ENCODE measurements at places on chromosomes 12 and 14.

DNA sequence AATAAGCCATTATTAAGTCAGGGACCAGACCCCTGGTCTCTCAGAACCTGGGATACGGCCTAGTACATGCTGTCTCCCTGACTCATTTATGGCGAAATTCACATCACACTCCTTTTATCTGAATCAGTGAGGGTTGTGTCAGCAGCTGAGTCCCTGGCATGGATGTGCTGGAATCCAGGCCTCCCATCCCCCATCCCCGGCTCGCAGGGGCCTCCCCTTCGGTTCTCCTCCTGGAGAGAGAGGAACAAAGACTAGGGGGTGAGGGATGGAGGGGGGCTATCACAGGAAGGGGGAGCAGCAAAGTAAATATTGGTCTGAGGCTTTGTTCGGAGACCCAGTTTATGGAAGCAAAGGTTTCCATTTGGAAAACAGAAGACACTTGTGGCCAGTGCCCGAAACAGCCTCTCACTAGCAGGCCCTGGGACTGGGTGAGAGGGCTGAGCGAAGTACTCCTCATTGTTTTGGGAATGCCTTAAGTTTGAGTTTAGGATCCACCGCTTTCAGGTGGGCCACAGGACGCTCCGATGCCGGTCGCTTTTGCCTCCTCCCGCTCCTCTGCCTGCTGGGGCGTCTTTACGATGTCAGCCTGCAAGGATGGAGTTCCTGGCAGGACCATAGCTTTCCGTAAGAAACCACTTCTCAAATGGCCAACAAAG, 145.0 kb downstream of the PRKCH start:
- DNase-seq = no peak

DNA sequence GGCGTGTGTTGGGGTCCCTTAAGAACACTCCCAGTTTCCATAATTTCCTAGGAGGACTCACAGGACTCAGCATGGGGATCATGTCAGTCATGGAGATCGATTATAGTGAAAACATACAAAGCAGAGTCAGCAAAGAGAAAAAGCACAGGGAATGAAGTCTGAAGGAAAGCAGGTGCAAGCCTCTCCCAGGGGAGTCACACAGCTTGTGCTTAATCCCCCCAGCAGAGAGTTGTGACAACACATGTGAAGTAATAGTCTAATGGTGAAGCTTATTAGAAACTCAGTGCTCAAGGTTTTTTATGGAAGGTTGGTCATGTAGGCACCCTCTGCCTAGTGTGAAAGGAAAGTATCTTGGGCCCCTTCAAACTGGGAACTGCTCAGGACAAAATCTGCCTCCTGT, 149.0 kb upstream of the SEL1L start:
- DNase-seq = no peak

GRCh38 chr12:2326470-2326869, 273.7 kb downstream of the CACNA1C start:
- DNase-seq = no peak

DNA sequence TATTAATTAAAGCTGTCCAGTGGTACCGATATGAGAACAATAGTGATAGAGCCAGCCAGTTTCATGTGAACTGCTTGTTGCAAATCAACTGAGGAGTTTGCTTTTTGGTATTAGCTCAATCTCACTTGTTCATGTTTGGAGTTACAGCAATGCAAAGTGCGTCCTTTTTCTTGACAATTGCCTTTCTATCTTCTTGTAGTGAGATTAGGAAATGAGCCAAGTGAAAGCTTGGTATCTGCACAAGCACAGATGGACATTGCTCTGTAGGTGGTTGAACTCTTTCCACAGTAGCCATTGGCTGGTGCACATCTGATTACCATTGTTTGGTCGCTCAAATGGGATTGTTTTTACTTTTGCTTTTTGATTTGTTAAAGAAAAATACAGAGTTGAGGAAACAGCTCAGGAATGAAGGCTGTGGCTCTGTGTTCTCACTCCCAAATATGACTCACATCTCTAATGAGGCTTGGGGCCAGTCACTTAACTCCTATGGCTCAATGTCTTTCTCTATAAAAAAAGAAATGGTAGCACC, 241.4 kb downstream of the BMP4 start:
- no peak for DNase-seq

- DNase-seq = no peak
Observed at GRCh38 chr14:37168721-37169120, 3.7 kb downstream of the SLC25A21 start.

DNA sequence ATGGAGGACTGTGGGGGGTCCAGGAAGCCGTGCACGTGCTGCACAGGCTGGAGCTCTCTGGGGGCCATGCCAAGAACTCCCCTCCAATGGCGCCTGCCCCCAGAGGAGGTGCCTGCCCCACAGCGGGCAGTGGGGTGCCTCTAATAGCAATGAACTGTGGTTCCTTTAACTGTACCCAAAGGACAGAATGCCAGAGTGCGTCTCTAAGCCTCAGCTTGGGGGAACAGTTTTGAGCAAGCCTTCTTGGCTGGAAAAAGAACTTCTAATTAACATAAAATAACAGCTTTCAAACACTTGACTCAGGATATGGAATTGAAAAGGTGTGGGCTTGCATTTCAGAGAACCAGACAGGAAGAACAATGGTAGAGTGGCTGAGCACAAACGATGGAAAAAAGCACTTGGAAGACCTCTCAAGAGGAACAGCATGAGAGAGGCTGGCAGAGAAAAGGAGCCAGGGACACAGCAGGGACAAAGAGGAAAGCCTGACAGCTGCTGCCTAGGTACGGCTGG, 195.6 kb downstream of the TTC7B start:
- peak; percentile 79 for DNase-seq

DNA sequence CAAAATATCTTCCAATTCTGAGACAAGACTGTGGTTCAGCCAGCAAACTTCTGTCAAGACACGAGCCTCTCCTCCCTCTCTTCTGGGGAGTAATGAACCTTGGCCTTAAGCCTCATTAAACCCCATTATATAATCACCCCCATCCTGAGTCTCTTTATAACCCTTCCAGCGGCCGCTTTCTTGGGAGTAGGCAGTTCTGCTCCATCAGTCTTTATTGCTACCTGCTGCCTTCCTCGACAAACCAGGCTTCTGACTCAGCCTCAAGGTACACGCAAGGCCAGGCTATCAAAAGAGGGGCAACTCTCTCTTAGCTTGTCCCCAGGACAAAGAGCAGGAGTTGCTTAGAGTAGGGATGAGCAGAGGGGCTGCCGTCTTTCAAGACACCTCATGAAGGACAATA, 300.8 kb upstream of the NOS1 start:
- DNase-seq = no peak

DNA sequence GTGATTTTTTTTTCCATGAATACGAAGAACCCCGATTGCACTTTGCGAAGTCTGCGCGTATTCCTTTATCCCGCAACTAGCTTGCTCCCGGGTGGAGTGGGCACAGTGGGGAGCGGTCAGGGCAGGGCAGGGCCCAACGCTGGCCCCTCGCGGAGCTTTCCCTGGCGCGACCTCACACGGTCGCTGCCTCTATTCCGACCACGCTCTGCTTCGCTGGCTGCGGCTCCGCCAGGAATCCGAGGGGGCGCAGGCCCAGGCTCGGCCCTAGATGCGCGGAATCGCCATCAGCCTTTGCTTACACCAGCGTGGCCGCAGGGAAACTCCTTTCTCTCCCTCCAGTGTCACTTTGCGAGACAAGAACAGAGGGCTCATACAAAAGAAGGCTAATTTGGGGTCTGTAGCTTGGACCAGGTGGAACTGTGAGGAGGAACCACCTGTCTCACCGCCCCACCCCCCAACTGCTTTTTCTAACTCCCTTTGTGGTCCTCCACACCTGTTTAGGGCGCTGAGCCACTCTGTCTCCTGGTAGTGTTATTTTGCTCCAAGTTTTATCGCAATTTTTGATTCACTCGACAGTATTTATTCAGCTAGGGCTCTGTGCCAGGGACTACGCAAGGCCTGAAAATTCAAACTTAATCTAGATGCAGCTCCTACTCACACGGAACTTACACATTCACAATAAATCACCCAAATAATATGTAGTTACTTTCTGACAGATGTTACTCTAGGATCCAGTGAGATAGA, 3.1 kb upstream of the NKX2-1 start:
- peak; percentile 60 for DNase-seq

DNA sequence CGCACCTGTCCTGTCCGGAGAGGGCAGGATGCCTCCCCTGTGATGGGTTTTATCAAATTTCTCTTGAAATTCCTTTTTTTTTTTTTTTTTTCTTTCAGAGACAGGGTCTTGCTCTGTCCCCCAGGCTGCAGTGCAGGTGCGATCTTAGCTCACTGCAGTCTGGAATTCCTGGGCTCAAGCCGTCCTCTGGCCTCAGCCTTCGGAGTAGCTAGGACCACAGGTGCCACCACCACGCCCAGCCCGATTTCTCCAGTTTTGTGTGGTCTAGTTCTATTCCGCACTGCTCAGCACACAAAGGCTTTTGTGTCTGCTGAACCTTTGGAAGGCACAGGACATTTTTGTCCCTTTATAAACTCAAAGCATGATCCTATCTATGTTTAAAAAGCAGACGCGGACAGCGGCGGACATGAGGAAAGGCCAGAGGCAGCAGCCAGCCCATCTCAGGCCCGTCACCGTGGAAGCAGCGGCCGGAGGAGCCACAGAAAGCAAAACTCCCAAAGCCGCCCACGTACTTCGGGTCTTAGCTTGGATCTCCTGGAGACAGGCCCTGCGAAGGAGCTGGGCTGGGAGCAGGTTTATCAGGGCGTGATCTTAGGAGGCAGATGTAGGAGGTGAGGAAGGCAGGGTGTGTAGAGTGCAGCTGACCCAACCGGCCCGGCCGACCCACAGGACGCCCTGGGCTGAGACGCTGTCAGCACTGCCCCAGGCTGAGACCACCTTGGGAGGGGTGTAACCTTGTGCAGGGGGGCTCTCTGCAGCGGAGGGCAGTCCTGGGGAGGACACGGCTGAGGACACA, 30.9 kb upstream of the FBRSL1 start:
- no peak for DNase-seq

- no peak for DNase-seq
Observed at GRCh38 chr12:132278401-132279183, 50.8 kb downstream of the GALNT9 start.

GRCh38 chr14:96953087-96953874, 156.1 kb downstream of the VRK1 start:
- DNase-seq = no peak

GRCh38 chr12:122909442-122910288, 13.7 kb upstream of the VPS37B start:
- DNase-seq = no peak

GRCh38 chr12:127657036-127657435, 609.9 kb upstream of the TMEM132C start:
- DNase-seq = no peak

DNA sequence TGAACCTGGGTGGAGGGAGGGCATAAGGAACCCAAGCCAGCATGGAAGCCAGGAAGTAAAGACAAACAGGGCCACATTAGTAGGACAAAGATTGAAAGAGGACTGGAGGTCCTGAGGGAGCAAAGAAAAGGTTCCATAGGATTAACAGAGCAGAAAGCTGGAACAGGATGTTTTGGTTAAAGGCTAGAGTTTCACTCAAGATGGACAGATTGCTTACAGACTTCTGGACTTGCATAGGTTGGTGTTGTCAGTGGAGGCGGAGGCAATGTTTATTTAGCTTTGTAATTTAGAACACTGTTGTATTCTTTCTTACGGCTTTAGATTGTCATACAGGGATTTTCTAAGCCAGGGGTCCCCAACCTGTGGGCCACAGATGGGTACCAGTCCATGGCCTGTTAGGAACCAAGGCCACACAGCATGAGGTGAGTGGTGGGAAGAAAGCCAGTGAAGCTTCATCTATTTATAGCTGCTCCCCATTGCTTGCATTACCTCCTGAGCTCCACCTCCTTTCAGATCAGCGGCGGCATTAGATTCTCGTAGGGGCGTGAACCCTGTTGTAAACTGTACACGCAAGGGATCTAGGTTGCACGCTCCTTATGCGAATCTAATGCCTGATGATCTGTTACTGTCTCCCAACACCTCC, 31.3 kb downstream of the ZNF664 start:
- no peak for DNase-seq

DNA sequence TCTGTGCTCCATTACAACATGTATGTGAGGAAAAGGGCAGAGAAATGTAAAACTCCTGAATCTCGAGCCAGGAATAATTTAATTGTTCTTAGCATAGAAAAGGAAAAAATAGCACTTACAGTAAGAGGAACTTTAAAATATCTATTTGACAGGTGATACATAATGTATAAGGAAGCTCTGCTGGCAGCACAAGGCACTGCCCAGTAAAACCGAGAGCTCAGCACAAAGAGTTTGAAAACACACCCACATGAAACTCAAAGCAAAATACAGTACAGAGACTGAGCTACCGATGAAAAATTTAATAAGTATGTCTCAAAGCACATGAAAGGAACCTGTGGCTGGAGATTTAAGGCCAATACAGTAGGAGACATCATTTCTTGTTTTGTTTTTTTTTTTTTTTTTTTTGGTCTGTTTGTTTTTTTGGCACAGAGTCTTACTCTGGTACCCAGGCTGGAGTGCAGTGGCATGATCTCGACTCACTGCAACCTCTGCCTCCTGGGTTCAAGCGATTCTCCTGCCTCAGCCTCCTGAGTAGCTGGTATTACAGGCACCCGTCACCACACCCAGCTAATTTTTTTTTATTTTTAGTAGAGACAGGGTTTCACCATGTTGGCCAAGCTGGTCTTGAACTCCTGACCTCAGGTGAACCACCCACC, 19.2 kb downstream of the CLIP1 start:
- DNase-seq = no peak

DNA sequence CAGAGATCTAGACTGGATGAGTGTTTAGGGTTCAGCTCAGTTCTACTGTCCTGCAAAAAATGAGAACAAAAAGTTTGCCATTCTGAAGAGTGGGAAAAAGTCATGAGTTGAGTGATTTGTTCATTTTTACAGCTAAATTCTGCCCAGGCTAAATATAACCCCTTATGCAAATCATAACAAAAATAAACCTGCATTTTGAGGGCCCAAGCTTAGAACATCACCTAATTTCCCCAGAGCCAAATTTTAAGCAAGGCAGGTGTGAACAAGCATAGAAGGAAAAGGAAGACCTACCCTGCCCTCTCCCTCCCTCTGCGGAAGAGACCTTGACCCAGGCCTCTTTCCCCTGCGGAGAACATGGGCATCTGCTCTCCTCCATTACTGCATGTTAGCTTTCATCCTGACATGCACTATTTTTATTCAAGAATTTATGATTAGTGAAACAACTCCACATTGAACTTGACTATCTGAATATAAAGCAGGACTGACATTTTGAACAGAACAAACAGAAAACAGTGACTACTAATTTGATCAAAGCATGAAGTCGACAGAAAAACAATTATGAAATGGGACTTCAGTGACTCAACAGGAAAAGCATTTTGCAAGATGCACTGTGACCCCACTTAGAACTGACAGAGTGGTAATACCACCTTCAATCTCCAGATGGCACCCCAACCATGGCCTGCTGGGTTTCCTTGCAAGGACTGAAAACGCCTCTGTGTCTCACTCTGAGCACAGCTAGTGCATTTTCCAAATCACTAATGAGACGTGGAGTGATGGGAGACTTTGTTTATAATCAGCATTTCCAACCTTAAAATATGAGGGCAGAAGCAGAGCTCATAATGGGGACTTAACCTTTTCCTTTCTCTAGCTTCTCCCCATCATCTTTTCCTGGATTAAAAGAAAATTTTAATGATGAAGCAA, 30.9 kb upstream of the SELPLG start:
- peak; percentile 62 for DNase-seq

DNA sequence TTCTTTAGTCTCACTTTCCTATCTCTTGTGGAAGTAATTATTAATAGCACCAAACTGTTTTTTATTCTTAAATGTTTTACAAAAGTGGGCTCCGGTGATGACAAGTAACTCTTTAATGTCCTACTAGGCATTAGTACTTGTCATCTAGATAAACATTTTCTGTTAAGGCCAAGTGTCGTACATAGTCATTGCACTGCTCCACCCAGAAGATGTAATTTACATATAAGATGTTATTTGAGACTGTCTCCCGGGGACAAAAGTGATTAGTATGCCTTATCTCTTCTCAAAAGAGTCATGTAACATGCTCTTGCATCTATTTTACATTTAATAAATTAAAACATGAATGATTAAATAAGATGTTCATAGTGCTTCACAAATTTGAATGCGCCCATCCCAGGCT, 88.4 kb downstream of the FLRT2 start:
- no peak for DNase-seq

All from NCI-H187 (cell line).